Foreskin fibroblast (primary cell): ENCODE measurements at places on chromosomes 16 and 17.

- no peak for DNase-seq
Observed at GRCh38 chr16:49552313-49552928, 178.8 kb downstream of the C16orf78 start.

DNA sequence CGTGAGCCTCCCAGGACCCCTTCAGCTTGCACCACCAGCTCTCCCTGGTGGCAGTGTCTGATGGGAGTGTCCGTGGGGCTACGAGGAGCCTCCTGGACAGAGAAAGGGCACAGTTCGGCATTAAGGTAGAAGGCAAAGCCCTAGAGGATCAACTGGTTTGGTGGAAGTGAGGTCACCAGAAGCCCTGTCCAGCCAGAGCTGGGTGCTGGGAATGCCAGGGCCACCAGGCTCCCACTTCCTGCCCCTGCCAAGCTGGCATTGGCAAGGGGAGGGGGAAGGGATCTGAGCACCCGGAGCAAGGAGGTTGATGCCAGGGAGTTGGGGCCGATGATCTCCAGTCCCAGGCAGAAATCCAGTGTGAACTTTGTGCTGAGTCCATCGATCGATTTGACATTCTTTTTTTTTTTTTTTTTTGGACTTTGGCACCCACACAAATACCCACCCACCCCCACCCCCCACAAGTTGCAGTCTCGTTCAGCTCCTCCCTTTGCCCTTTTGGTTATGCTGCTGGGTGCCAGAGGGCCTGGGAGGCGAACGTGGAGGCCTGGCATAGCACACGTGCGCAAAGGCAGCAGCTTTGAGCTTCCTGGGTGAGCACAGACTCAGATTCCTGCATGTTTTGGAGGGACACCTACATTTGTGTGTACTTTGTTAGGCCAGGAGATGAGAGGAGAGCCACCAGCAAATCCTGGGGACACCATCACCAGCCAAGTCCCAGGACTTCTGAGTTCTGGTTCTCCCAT is 2.1 kb downstream of the NHERF1 start:
- no peak for DNase-seq

GRCh38 chr16:70737377-70738082 is 51.7 kb upstream of the MTSS2 start:
- peak; percentile 99 for DNase-seq

DNA sequence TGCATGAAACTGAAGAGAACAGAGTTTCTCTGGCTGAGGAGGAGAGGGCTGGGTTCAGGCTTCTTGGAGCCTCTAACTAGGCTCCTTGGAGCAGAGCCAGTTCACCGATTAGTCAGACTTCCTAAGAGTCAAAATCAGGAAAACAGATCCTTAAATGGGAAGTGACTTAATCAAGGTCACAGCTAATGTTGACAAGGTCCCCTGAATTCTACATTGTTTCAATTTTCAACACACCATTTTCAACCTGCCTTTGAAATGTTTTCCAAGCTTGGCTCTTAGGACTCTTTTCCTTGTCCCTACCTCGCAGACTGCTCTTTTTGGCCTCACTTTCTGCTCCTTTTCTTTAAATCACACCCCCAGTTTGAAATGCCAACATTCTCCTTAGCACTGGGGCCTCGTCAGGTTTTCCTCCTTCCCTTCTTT is 16.3 kb downstream of the MYL4 start:
- peak; percentile 97 for DNase-seq

DNA sequence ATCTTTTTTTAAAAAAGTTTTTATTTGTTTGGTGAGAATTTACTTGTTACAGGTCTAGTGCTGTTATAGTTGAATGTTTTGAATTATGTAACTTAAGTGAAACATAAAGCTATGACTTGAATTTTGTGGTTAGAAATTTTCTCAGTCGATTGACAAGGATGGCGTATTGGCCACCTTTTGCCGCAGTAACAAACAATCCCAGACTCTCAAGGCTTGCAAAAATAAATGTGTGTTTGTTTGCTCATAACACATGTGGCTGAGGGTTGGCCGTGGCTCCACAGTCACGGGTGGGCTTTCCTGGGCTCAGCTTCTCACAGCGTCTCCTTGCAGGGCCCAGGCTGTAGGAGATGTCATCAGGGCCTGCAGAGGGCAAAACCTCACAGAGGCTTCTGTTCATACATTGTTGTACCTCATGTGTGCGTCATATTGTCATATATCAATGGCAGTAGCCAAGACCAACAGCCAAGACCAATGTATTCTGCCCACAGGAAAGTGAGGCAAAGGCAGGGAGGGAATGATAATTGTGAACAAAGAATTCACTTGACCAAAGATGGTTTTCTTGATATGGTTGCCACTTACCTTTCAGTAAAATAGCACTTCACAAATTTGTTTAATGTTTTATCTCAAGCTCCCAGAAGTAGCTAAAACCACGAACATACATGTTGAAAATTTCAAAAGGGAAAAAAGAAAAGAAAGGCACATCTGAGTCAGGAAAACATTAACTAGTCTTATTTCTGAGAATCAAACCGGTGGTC is 93.5 kb downstream of the WWOX start:
- no peak for DNase-seq

- DNase-seq, result no peak
Observed at GRCh38 chr17:77962348-77962747, 3.8 kb downstream of the TNRC6C start.

DNA sequence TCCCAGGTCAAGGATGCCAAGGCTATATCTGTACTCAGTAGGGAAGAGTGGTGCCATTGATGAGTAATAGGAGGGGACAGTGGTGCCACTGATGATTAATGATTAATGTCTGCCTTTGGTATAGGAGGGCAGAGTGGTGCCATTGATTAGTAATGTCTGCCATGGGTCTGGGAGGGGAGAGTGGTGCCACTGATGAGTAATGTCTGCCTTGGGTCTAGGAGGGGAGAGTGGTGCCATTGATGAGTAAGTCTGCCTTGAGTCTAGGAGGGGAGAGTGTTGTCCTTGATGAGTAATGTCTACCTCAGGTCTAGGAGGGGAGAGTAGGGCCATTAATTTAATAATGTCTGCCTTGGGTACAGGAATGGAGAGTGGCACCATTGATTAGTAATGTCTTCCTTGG is 507.8 kb upstream of the EEF2KMT start:
- no peak for DNase-seq

DNA sequence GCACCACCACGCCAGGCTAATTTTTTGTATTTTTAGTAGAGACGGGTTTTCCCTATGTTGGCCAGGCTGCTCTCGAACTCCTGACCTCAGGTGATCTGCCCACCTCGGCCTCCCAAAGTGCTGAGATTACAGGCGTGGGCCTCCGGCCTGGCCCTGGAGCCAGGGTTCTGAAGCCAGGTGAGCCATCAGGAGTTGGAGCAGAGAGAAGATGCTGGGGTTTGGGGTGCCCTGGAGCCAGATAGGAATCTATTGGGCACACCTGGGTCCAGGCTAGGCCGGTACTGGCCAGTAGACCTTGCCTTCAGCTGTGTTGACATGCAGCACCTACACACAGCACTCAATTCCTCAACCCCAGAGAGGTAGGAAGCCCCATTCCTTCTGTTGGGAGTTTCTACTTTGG is 5.4 kb upstream of the CD300A start:
- DNase-seq, result no peak

GRCh38 chr17:58331815-58332777 is 3.5 kb upstream of the TSPOAP1 start:
- DNase-seq, result no peak

- DNase-seq, result peak; percentile 80
Observed at GRCh38 chr16:31215287-31216162, 1.4 kb downstream of the PYDC1 start.

GRCh38 chr16:27698266-27698665 is 148.3 kb downstream of the KATNIP start:
- no peak for DNase-seq

DNA sequence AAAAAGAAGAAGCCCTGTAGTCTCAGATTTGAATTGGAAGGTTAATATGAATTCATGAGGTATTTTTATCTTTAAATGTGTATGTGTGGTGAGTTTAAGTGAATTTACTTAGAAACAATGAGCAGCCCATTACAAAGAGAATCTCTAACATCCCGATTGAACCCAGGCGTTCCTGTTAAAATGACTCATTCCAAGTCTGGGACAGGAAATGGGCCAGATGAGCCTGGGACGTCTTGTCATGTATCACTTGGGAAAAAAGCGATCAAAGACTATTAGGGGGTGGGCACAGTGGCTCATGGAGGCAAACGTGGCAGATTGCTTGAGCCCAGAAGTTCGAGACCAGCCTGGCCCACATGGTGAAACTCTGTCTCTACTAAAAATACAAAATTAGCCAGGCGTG is 81.6 kb downstream of the SEC14L1 start:
- no peak for DNase-seq

DNA sequence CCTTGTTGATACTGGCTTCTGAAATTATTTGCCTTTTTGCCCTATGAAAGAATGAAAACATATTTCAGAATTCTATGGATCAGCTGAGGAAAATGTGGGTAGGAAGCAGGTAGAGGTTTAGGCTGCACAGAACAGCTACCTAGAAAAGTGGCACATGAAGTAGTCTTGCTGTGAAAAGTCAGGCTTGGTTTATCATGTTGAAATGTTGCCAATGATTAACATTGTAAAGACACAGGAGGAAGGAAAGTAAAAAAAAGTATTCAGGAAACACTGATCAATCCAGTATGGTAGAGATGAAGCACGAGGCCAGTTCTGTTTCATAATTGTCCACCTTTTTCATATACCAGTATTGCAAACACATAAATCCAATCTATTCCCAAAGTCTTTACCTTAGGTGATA is 29.9 kb downstream of the ABCA6 start:
- no peak for DNase-seq

DNA sequence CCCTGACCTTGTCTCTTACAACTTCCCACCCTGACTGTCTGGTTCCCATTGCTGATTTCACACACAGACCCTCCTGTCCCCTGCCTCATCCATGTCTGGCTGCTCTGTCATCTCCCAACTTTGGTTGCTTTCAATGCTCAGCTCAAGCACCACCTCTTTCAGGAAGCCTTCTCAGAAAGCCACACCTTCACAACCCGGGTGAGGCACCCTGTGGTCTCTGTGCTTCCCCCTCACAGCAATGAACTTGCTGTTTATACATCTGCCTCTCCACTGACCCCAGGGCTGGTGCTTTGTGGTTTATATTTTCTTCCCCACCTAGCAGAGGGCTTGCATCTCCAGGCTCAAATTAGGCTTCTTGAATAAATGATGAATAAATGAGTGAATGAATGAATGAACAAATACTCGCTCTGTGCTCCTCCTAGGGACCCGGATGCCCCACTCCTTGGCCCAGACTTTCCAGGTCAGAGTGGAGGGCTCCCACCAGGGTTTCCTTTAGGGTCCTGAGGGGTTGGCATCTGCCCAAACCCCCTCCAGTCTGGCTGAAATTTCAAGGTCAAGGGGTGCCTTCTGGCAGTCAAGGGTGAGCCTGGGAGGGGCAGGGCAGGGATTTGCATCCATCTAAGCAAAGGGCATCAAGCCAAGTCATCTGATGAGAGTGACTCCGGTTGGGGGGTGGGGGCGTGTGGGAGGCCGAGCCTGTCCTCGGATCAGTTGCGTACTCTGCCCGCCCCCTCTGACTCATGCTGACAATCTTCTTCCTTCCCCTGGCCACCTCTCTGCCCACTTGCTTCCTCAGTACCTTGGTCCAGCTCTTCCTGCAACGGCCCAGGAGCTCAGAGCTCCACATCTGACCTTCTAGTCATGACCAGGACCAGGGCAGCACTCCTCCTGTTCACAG is at the start of gene ITGAX:
Gene ITGAX, plus strand, starts transcription at position 783 of the 898 bp plus-strand sequence. Its CDS starts 79 bp downstream, at position 862.
- DNase-seq, result peak; percentile 3

DNA sequence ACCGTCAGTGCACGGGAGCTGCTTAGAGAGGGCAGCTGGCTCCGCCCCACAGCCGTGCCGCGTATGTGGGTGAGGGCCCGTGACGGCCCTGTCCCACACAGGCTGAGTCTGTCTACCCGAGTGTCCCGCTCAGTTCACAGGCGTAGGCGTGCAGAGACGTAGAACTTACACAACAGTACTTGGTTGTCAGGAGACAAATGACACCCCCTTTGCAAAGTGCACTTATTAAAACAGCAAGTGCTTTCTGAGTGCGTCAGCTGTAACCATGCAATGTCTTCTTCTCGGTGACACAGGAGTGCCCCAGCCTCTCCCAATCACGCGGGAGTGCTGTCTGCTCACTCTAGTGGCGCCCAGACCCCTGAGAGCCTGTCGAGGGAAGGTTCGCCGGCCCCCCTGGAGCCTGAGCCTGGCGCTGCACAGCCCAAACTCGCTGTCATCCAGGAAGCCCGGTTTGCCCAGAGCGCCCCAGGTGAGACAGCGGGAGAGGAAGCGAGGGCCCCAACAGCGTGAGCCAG is 64.2 kb downstream of the FOXK2 start:
- no peak for DNase-seq

- no peak for DNase-seq
Observed at GRCh38 chr16:175011-175949, 1.2 kb upstream of the HBA1 start.

DNA sequence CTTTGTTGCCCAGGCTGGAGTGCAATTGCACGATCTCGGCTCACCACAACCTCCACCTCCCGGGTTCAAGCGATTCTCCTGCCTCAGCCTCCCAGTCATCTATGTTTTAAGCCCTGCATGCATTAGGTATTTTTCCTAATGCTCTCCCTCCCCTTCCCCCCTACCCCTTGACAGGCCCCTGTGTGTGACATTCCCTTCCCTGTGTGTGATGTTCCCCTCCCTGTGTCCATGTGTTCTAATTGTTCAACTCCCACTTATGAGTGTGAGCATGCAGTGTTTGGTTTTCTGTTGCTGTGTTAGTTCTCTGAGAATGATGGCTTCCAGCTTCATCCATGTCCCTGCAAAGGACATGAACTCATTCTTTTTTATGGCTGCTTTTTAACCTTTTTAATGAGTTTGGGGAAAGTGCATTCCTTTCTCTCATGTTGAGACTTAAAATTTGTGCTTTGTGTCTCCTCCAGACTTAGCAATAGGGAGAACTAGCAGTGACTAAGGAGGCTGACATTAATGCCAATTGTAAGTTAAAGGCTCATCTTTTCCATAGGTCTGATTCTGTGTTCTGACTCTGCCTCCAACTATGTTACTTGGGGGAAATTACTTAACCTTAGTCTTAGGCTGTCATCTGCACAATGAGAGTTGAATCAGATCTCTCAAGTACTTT is 17.7 kb upstream of the PHAF1 start:
- peak; percentile 79 for DNase-seq

- DNase-seq, result no peak
Observed at GRCh38 chr17:16617481-16618060, 36.1 kb downstream of the ZNF624 start.
